CD4-positive, alpha-beta T cell (primary cell): ENCODE measurements at places on chromosomes 4 and X. TPM values are rescaled to one million over a fixed set of nuclear protein-coding genes. Genes with fewer than 3 reads are reported as not detected.
A peak's percentile ranks its signal among the peaks of the same experiment; 100 is the strongest.

DNA sequence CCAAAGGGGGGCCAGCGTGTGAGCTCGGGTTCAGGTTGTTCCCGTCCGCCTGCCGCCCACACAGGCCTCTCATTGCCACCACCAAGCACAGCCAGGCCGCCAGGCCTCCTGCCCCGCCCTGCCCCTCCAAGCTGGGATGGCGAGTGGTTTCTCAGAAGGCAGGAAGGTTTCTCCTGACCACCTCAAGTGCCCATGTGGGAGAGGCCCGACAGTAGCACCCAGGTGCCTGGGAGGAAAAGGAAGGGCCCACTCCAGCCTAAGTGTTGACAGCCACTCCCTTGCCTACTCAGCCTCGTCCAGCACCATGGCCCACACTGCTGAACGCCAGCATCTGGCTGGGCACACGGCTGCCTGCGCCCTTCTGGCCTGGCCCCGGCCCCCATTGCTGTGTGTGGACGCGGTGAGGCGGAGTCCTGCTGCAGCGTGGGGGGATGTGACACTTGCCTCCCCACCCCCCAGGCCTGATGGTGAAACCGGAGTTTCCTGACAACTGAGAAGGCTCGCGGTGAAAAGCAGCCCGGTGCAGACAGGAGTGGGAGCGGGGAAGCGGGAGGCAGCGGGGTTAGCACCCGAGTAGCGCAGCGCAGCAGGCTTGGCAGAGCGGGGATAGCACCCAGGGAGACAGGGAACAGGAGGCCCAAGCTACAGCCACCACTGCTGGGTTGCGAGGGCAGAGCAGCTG is 19.2 kb downstream of the FLNA start:
- peaks cover 100% of the 10 kb centered on the region for H3K36me3 ChIP-seq
- peaks cover 100% of the 10 kb centered on the region for H3K4me1 ChIP-seq
- H3K27ac ChIP-seq = no peak overlapping the region
- H3K4me3 ChIP-seq = no peak overlapping the region

GRCh38 chr4:103915224-103915869 is 195.6 kb upstream of the TACR3 start:
- no peak overlapping the region for H3K27ac ChIP-seq
- H3K36me3 ChIP-seq = no peaks in the 10 kb centered on the region
- H3K4me3 ChIP-seq = no peak overlapping the region
- no peak for DNase-seq

Gene C4orf51
- not detected for total RNA-seq

- H3K27ac ChIP-seq = no peak overlapping the region
- H3K27me3 ChIP-seq = no peaks in the 10 kb centered on the region
- no peak for DNase-seq
- no peak overlapping the region for H3K4me3 ChIP-seq
These were observed 52.4 kb downstream of the GLRB start for GRCh38 chr4:157128395-157128794.

DNA sequence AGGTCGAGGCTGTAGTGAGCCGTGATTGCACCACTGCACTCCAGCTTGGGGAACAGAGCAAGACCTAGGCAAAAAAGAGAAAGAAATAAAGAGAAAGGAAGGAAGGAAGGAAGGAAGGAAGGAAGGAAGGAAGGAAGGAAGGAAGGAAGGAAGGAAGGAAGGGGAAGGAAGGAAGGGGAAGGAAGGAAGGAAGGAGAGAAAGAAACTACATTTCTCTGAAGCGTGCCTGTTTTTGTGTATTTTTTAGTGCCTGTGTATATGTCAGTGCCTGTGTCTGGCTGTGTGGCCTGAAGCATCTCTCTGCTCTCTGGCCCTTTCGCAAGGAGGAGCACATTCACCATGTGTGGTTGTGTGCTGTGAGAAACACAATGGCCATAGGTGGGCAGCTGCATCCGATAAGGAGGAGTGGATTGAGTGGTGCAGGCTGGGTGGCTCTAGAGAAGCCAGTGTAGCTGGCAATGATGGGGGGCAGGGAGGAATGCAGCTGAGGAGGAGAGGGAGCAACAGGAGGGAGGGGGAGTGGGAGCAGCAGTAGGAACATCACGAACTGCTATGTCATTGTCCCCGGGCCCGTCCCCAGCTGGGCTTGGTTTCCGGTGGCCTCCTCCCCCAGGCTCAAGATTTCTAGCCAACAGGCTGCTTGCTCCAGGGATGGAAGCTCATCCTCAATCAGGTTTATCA is 11.4 kb downstream of the SYN1 start:
- no peaks in the 10 kb centered on the region for H3K27me3 ChIP-seq
- DNase-seq = no peak
- no peak overlapping the region for H3K27ac ChIP-seq
- no peak overlapping the region for H3K4me3 ChIP-seq
- peaks cover 3% of the 10 kb centered on the region for H3K4me1 ChIP-seq
- no peaks in the 10 kb centered on the region for H3K36me3 ChIP-seq

Gene GALNTL6
- not detected for total RNA-seq

Gene XK
- not detected for total RNA-seq

DNA sequence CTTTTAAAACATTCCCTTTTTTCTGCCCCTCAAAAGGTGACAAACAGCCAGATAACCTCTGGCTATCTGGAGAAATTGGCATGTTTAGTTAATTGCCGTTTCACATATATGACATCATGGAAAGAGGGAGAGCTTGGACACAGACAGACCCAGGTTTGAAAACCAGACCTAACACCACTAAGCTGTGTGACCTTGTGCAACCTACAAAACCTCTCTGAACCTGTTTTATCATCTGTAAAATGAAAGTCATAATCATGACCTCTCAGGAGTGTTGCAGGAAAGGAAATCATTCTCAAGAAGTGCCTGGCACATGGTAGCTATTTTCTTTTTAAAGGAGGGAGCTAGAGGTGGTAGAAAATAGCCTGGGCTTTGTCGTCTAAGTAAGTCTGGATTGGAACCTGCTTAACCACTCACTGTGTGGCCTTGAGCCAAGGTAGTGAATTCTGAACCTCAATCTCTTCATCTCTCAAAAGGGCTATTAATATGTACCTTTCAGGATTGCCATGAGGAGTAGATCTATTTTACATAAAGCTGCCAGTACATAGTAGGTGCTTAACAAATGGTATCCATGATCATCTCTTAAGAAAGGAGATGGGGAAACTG is 363.5 kb downstream of the BCOR start:
- H3K4me1 ChIP-seq = peaks cover 12% of the 10 kb centered on the region
- no peaks in the 10 kb centered on the region for H3K36me3 ChIP-seq
- no peak overlapping the region for H3K27ac ChIP-seq
- H3K4me3 ChIP-seq = no peak overlapping the region
- no peaks in the 10 kb centered on the region for H3K27me3 ChIP-seq
- DNase-seq = no peak

DNA sequence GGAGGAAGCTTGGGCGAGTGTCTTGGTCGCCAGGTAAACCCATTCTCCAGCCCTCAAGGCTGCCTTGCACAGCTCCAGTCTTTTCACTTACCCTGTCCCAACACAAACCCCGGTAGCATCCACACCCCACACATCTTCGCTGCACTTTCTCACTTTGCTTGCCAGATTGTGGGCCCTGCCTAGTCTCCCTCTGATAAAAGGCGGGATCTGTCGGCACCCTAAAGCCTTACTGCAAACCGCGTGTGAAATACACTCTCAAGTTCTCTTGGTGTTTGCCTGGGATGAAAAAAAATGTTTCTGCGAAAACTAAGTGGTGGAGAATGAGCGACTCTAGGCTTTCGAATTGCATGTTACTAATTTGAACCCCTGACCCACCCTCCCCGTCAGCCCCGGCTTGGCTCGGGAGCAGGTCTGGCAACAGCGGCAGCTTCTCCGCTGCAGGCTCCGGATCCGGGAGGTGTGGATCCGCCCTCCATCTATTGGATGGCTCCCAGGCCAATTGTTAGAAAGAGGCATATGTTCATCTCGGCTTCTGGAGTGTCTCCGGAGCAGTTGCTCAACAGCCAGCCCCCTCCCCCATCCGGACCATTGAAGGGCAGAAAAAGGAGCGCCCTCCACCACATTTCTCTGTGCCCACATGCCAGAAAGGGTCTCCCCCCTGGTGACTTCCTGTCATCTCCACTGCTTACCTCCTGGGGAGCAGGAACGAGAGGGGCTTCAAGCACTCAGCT is 3.0 kb upstream of the CITED1 start:
- no peak overlapping the region for H3K27ac ChIP-seq
- peak overlapping the region; percentile 20 for H3K4me3 ChIP-seq
- DNase-seq = peak; percentile 21
- peaks cover 41% of the 10 kb centered on the region for H3K4me1 ChIP-seq

GRCh38 chr4:15783676-15784075 is 5.5 kb downstream of the CD38 start:
- H3K36me3 ChIP-seq = peaks cover 2% of the 10 kb centered on the region
- H3K27me3 ChIP-seq = peaks cover 2% of the 10 kb centered on the region
- H3K4me1 ChIP-seq = peaks cover 21% of the 10 kb centered on the region
- no peak for DNase-seq

- no peak for DNase-seq
- peaks cover 10% of the 10 kb centered on the region for H3K4me1 ChIP-seq
- H3K36me3 ChIP-seq = no peaks in the 10 kb centered on the region
- no peaks in the 10 kb centered on the region for H3K27me3 ChIP-seq
- no peak overlapping the region for H3K4me3 ChIP-seq
These were observed 46.4 kb upstream of the TMEM131L start for GRCh38 chr4:153419673-153420278.

DNA sequence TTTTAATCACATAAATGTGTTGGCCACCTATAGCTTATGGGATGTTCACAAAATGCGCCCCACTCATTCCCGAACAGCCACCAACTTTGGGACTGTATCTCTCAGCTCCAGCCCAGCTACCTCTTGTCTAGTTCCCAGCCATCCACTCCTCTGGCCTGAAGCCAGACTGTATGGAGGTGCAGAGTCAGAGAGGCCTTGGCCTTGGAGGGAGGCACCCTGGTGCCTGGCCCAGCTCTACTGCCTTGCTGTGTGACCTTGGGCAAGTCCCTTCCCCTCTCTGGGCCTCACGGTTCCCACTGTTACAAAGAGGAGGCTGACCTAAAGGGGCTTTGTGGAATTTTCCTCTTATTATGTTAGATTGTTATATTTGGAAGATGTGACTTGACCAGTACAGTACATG is 13.9 kb downstream of the MAMLD1 start:
- H3K4me1 ChIP-seq = no peaks in the 10 kb centered on the region
- no peaks in the 10 kb centered on the region for H3K36me3 ChIP-seq
- no peak overlapping the region for H3K27ac ChIP-seq
- DNase-seq = no peak
- no peaks in the 10 kb centered on the region for H3K27me3 ChIP-seq

Gene DOCK11
- total RNA-seq = 68.2 TPM

DNA sequence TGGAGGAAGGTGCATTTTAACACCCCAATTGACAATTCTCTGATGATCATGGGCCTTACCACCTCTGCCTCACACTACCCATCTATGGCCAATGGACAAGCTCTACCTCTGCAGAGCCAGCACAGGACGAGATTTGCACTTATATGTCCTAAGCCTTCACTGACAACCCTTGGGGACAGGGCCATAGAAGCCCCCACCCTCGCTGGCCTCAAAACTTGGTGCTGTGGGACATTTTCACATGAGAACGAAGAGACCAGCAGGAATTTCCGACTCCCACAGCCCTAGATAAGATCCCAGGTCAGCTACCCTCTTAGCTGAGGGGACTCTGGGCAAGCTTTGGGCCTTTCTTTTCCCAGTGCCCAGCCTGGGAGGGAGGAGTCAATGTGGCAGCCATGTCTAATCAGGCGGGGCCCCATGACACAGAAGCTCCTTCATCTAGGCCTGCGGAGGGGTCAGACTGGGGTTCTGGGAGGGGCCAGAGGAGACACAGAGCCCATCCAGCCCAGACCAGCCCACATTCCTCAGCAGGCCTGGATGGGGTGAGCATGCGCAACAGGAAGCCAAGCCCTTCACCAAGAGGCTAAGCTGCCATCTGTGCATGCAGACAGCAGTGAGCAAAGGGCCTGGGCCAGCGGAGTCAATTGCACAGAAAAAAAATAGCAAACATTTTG is 12.1 kb downstream of the PJA1 start:
- no peaks in the 10 kb centered on the region for H3K36me3 ChIP-seq
- H3K27ac ChIP-seq = no peak overlapping the region
- no peak for DNase-seq
- H3K4me1 ChIP-seq = no peaks in the 10 kb centered on the region
- no peaks in the 10 kb centered on the region for H3K27me3 ChIP-seq

- H3K4me1 ChIP-seq = no peaks in the 10 kb centered on the region
- no peak for DNase-seq
- H3K4me3 ChIP-seq = no peak overlapping the region
- H3K27ac ChIP-seq = no peak overlapping the region
These were observed 131.9 kb downstream of the TBC1D19 start for GRCh38 chr4:26715636-26716242.

DNA sequence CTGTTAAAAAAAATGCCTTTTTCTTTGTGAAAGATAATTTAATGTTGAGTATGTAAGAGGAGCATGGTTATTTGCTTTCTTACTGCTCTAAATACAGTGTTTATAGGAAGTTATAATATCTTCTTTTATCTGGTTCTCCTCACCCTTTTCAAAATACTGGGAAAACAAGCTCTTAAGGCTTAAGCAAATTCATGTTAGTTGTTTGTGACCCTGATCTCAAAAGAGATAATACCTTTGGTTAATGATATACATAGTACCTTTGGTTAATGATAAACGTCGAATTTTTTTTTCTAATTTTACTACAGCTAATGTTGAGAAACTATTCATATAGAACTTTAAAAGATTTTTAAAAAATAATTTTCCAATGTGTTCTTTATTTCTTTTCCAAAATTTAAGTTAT is 180.1 kb downstream of the RAPGEF2 start:
- no peak for DNase-seq
- no peak overlapping the region for H3K4me3 ChIP-seq
- no peaks in the 10 kb centered on the region for H3K4me1 ChIP-seq

Gene UBQLN2
- 49.1 TPM for total RNA-seq

GRCh38 chr4:109327641-109328040 is 25.2 kb upstream of the COL25A1 start:
- DNase-seq = no peak
- no peaks in the 10 kb centered on the region for H3K36me3 ChIP-seq
- H3K4me3 ChIP-seq = no peak overlapping the region
- H3K4me1 ChIP-seq = no peaks in the 10 kb centered on the region
- no peaks in the 10 kb centered on the region for H3K27me3 ChIP-seq
- H3K27ac ChIP-seq = no peak overlapping the region

GRCh38 chrX:108132876-108133275 is 41.3 kb downstream of the ATG4A start:
- no peak overlapping the region for H3K27ac ChIP-seq
- no peak overlapping the region for H3K4me3 ChIP-seq
- peaks cover 14% of the 10 kb centered on the region for H3K36me3 ChIP-seq
- no peaks in the 10 kb centered on the region for H3K27me3 ChIP-seq
- H3K4me1 ChIP-seq = no peaks in the 10 kb centered on the region
- DNase-seq = no peak

Gene GPRASP2
- 2.6 TPM for total RNA-seq

DNA sequence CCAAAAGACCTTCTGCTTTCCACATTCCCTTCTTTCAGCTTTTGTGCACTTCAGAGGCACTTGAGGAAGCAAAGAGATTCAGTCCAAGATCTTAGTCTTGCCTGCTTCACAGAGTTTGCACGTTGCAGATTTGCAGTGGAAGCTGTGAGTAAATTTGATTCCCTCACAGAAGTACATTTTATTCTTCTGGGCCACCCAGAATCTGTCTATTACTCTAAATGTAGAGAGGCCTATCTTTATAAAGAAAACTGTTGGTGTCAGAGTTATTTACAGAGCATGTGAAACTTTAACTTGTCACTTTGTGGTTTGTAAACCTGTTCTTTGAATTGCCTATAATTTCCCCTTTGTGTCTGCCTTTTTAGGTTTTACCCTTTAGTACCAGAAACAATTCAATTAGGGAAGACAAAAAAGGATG is 15.5 kb downstream of the SPRY1 start:
- no peaks in the 10 kb centered on the region for H3K36me3 ChIP-seq
- no peak overlapping the region for H3K4me3 ChIP-seq
- DNase-seq = no peak
- H3K27me3 ChIP-seq = no peaks in the 10 kb centered on the region
- peaks cover 2% of the 10 kb centered on the region for H3K4me1 ChIP-seq
